ENCODE measurements at places on chromosomes 1 and 21. TPM values are rescaled to one million over a fixed set of nuclear protein-coding genes. Genes with fewer than 3 reads are reported as not detected.

ST6GALNAC3 gene
- 3.7 TPM for total RNA-seq

- no peak for DNase-seq
These were observed 76.8 kb upstream of the KCNJ6 start for GRCh38 chr21:37993071-37993470.

- peak; percentile 89 for DNase-seq
These were observed at the start of gene TMEM54 for GRCh38 chr1:32900956-32901822. Gene TMEM54 (minus strand): TSS chr1:32901389. CDS start chr1:32901238, 151 bp downstream.

- DNase-seq: peak; percentile 31
These were observed 331.6 kb upstream of the ADAMTS5 start for GRCh38 chr21:27298465-27298864.

C1orf141 gene
- not detected for total RNA-seq

- DNase-seq: no peak
These were observed 12.1 kb upstream of the SGIP1 start for GRCh38 chr1:66521721-66522365.

PTGFR gene
- total RNA-seq: 6.6 TPM
